Activated B cell treated with CpG ODN at 0.5 μM for 24 hours (primary cell): ENCODE measurements at places on chromosomes 6 and 20.

DNA sequence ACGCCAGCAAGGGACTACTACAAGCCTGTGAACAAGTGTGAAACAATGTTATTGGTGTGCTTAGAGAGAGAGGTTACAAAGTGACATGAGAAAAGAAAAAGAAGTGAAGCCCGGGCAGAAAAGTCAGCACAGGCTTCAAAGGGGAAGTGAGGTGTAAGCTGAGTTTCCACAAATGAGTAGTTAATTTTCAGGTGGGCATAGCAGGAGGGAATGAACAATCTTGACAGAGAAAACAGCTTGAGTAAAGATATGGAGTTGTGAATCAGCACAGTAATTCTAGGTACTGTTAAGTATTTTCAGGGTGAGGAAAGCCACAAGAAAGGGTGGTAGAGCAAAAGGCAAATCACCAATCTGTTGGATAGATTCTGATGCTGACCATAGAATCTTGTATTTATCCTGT is 4.3 kb downstream of the KCNQ5 start:
- peak overlapping the region; percentile 28 for H3K27ac ChIP-seq
- no peak for DNase-seq
- H3K4me3 ChIP-seq: no peak overlapping the region

- H3K36me3 ChIP-seq: no peaks in the 10 kb centered on the region
- H3K27me3 ChIP-seq: no peaks in the 10 kb centered on the region
- DNase-seq: no peak
- no peaks in the 10 kb centered on the region for H3K4me1 ChIP-seq
- no peak overlapping the region for H3K4me3 ChIP-seq
These were observed 113.0 kb downstream of the SYCP2 start for GRCh38 chr20:59820204-59821041.

- peaks cover 3% of the 10 kb centered on the region for H3K27me3 ChIP-seq
- no peaks in the 10 kb centered on the region for H3K36me3 ChIP-seq
- H3K4me3 ChIP-seq: no peak overlapping the region
- no peaks in the 10 kb centered on the region for H3K4me1 ChIP-seq
- H3K27ac ChIP-seq: no peak overlapping the region
These were observed 230.5 kb upstream of the RIN2 start for GRCh38 chr20:19527509-19527908.

GRCh38 chr20:51126337-51126736 is 103.4 kb upstream of the KCNG1 start:
- H3K4me1 ChIP-seq: peaks cover 49% of the 10 kb centered on the region
- no peak overlapping the region for H3K27ac ChIP-seq
- H3K27me3 ChIP-seq: peaks cover 10% of the 10 kb centered on the region
- no peaks in the 10 kb centered on the region for H3K36me3 ChIP-seq
- H3K4me3 ChIP-seq: no peak overlapping the region
- no peak for DNase-seq

DNA sequence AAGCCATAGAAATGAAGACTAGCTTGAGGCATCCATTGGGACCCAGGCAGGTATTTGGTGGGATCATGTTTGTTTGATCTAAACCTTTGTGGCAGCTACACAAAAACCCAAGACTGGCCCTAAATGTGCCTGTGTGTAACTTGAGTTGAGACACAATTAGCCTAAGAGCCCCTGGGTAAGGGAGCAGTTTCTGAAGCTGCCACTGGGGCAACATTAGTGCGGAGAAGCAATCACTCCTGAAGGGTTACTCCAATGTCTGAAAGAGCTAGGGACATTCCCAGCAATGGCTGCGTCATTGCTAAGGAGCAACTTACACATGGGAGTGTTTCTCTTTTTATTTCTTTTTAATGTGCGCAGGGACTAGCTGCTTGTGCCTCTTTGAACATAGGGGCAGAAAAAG is 67.9 kb upstream of the EEF1E1 start:
- no peak overlapping the region for H3K27ac ChIP-seq
- no peaks in the 10 kb centered on the region for H3K36me3 ChIP-seq
- H3K4me3 ChIP-seq: no peak overlapping the region
- H3K27me3 ChIP-seq: peaks cover 4% of the 10 kb centered on the region
- no peak for DNase-seq
